ENCODE measurements at places on chromosomes 5 and 9.
A peak's percentile ranks its signal among the peaks of the same experiment; 100 is the strongest.

GRCh38 chr5:145554399-145554798 lies 280.7 kb downstream of the PRELID2 start:
- peak; percentile 62 for DNase-seq

DNA sequence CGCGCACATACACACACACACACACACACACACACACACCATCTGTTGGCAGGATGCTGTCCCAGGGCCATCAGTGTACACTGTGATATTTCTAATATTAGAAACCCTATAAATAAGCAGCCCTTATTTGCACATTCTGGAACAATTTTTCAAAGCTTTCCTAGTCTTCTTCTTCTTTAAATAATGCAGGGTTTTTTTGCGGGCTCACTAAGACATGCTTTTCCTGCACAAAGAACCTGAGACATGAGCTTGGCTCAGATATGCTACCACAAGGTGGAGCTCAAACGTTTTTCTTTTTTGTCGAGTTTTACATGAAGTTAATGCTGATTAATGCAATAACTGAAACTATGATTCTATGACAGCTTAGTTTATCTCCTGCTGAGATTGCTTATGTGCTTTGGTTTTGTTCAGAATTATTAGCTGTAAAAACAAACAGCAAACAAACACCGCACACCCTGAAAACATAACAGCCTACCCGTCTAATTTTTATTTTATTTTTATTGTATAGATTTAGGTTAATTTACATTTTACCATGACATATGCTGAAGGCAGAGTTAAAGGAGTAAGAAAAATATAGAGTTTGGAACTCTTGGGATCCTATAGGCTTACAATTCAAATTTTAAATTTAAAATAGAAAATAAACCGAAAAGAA lies 95.8 kb downstream of the ALDH1A1 start:
- DNase-seq: peak; percentile 67

DNA sequence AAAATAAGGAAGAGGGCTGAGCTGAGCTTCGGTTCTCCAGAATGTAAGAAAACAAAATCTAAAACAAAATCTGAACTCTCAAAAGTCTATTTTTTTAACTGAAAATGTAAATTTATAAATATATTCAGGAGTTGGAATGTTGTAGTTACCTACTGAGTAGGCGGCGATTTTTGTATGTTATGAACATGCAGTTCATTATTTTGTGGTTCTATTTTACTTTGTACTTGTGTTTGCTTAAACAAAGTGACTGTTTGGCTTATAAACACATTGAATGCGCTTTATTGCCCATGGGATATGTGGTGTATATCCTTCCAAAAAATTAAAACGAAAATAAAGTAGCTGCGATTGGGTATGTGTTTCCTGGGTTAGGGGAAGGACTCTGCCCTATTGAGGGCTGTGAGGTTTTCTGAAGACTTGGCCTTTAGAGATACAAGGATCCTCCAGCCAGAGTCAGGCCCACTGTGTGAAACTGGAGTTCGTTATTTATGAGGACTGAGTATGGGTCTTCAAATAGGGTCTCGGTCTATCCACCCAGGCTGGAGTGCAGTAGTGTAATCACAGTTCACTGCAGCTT lies 3.8 kb downstream of the EGR1 start:
- DNase-seq: no peak

- DNase-seq: peak; percentile 72
These were observed at the start of gene PCDHB3 for GRCh38 chr5:141100243-141100805. Gene PCDHB3, plus strand, starts transcription at chr5:141100473. Its CDS starts 177 bp downstream, at chr5:141100650.

GRCh38 chr5:138979684-138980280 lies 104.6 kb upstream of the LRRTM2 start:
- no peak for DNase-seq

DNA sequence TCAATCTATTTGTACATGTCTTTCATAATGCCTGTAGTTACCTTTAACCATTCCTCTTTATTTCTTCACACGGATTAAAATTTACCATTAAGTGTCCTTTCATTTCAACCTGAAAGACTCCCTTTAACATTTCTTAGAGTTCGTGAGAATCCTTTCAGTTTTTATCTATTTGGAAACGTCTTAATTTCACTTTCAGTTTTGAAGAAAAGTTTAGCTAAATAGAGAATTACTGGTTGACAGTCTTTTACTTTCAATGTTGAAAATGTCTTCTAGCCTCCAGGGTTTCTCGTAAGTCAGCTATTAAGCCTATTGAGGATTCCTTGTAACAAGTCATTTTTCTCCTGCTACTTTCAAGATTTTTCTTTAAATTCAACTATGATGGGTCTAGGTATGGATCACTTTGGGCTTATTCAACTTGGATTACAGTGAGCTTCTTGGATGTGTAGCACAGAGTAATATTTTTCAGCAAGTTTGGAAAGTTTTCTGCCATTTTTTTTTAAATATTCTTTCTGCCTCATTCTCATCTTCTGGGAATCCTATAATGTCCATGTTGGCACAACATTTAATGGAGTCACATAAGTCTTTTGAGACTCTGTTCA lies 48.5 kb downstream of the RFX3 start:
- no peak for DNase-seq

All from AG20443 (cell line).